ENCODE measurements at places on chromosomes 11 and 22.

DNA sequence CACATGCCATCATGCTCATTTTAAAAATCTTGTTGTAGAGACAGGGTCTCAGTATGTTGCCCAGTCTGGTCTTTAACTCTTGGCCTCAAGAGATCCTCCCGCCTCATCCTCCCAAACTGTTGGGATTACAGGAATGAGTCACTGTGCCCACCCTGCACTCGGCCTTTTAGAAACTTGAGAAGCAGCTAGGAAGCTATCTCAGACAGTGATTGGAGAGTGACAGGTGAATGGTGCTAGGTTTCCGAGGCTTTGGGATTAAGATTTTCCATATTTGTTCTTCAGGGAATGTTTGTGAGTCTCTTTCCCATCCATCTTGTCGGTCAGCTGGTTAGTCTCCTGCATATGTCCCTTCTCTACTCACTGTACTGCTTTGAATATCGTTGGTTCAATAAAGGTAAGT is 10.5 kb downstream of the EI24 start:
- DNase-seq: no peak

- no peak for DNase-seq
These were observed 89.6 kb upstream of the API5 start for GRCh38 chr11:43222215-43222614.

DNA sequence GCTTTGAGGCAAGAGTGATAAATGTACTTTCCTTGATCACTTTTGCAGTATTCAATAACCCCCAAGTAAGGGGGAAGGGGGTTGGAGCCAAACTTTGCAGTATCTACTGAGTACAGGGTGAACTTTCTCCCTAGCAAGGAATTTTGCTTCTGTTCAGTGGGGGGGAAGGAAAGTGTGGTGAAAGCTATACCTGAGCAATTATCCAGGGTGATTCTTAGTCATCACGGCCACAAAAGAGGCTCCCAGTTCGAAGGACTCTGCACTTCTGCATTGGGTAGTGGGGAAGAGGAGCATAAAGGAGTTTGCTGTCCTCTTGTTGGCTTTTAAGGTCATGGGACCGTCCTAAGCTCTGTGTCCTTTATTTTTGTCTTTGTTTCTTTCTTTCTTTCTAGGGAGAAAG is 346.5 kb upstream of the SYN3 start:
- no peak for DNase-seq

DNA sequence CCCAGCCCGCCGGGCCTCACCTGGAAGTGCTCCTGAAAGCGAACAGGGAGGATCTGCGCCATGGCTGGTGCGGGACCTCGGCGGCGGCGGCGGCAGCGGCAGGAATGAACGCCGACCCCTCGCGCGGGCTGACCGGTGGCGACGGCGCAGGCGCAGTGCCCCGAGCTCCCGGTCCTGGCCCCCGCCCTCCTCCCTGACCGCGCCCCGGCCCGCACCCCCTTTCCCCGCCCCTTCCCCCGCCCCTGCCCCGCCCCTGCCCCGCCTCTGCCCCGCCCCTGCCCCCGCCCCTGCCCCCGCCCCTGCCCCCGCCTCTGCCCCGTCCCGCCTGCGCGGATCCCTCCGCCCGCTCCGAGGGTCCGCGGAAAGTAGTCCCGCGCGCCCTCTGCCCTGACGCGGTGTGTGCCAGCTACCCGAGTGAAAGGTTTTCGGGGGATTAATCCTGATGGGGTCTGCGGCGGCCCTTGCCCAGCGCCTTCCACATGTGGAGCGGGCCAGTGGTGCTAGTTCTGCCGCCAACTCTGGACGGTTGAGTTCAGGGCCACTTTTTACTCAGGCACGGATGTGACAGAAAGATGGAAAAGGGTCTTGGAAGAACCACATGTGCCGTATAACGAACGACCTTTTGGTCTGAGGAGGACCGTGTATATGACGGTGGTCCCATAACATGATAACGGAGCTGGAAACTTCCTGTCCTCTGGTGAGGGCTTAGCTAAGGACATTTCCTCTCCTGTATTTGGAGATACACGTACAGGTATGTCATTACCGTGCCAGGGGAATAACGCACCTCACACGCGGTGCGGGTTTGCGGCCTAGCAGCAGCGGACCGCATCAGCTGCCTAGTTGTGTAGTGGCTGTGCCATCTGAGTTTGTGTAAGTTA is at the start of gene CLTCL1:
CLTCL1 (minus strand) TSS at position 140 of the 878 bp plus-strand sequence; CDS start at position 62, 78 bp downstream.
- DNase-seq: peak; percentile 89

GRCh38 chr22:46415776-46416519 is 80.4 kb downstream of the TRMU start:
- peak; percentile 41 for DNase-seq

- peak; percentile 45 for DNase-seq
These were observed 539 bp downstream of the EIF4ENIF1 start for GRCh38 chr22:31488988-31489617.

GRCh38 chr11:128726458-128727139 is 32.7 kb downstream of the FLI1 start:
- DNase-seq: no peak

GRCh38 chr11:26730414-26731083 is 8.7 kb upstream of the SLC5A12 start:
- DNase-seq: no peak

GRCh38 chr11:23288003-23288783 is 427.9 kb upstream of the CCDC179 start:
- DNase-seq: no peak

- no peak for DNase-seq
These were observed 43.2 kb downstream of the NRXN2 start for GRCh38 chr11:64679846-64680245.

GRCh38 chr11:2072551-2073261 is 66.5 kb downstream of the IGF2 start:
- no peak for DNase-seq

- peak; percentile 78 for DNase-seq
These were observed 94.4 kb downstream of the SCN3B start for GRCh38 chr11:123560006-123560405.

DNA sequence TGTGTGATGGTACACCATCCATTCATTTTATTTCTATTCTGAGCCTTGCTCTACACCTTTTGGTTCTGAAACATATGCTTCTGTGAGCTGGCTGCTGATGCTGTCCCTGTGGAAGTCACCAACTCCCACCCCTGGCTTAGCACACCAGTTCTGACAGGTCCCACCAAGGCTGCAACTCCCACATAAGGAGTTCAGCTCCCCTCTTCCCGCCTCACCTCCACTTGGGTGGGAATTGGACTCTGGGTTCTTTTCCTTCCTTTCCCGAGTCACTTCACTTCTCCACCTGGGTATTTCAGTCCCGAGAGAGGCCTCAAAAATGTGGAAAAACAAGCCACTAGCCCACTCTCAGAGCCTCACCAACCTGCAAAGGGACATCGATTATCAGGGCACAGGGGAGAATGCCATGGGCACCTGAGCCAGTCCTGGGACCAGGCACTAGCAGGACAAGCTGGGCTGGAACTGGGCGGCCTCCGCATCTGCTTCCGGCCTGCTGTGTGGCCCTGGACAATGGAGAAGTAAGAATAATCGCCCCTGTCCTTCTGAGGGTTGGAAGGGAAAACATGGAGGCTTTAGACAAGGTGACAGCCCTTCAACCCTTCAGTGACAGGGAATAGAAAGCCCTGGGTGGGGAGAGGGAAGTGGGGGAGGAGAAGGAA is 80.1 kb downstream of the IGLL1 start:
- DNase-seq: no peak

DNA sequence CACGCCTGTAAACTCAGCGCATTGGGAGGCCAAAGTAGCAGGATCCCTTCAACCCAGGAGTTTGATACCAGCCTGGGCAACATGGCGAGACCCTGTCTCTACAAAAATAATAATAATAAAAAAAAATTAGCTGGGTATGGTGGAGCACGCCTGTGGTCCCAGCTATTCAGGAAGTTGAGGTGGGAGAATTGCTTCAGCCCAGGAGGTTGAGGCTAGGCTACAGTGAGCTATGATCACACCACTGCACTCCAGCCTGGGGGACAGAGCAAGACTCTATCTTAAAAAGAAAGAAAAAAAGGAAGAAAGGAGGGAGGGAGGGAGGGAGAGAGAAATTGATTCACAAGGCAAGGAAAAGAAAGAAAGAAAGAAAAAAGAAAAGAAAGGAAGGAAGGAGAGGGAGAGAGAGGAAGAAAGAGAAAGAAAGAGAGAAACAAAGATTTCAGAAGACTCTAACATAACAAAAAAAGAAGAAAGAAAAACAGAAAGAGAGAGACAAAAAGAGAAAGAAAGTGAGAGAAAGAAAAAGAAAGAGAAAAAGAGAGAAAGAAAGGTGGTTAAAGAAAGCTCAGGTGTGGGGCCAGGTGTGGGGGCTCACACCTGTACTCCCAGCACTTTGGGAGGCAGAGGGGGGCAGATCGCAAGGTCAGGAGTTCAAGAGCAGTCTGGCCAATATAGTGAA is 37.3 kb upstream of the MYH9 start:
- DNase-seq: no peak

DNA sequence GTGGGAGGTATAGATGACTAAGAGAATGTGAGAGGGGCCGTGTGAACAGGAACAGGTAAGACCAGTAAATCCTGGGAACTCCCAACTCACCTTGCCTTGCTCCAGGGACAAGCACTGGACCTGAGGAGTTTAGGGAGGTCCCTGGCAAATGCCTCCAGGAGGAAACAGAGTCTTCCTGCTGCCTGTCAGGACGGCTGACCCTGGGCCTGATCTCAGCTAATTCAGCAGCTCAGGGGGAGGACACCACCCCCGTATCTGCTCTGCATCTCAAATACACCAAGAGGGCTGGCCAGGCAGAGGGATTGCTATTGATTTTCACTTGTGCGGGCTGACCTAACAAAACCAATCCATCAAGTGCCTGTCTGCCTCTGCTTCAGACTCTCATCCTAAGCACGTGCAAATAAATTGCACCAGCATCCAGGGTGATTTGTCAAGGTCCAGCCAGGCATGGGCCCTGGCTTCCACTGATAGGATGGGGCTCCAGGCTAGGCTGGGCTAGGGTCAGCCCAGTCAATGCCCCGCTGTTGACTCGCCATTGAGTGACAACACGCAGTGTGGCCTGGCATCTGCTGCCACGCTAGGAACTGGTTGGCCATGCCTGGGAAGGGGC is 20.3 kb downstream of the UQCR10 start:
- DNase-seq: no peak

DNA sequence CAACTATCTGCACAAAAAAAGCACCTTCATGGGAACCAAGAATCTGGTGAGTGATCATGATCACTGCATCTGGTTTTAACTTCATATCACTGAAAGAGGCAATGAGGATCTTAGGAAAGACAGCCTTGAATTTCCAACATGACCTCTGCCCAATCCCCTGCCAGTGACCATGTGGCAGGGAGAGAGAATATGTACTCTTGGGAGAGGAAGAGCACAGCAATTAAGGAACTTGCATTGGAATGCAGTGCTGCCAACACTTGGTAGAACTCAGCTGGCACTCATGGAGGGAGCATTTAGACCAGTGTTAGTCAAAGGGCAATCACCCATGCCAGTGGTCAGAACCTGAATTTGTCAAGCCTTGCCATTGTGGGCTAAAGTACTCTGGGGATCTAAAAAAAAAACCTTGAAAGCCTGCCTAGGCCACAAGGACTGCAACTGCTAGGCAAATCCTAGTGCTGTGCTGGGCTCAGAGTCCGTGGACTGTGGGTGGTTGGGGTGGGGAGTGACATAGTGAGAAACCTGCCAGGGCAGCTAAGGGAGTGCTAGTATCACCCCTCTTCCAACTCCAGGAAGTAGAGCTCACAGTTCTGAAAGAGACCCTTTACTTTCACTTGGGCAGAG is 23.1 kb downstream of the JRKL start:
- no peak for DNase-seq
